ENCODE measurements at places on chromosomes 11 and 22.
A peak's percentile ranks its signal among the peaks of the same experiment; 100 is the strongest.

- DNase-seq: no peak
Observed at GRCh38 chr22:40348025-40348658, 1.8 kb downstream of the ADSL start.

- DNase-seq: no peak
Observed at GRCh38 chr22:39638958-39639357, 68.4 kb downstream of the CACNA1I start.

DNA sequence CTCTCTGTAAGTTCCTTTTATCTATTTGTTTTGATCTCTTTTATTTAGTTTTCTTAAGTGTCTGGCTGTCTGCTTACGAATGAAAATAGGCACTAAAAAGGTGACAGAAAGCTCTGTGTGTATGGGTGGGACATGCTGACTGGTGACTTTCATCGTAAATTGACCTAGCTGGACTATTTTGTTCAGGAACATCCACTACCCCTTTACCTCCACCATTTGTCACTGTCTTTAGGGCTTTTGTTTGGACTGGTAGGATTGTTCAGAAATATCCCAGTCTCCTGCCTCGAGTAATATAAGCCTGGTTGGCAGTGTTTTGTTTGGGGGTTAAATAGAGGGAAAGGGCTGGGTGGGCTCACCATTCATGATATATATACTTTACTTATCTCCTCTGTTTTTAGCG, 20.9 kb downstream of the EMSY start:
- no peak for DNase-seq

GRCh38 chr11:2378527-2379210, 1.6 kb downstream of the CD81 start:
- DNase-seq: no peak

GRCh38 chr22:17121233-17122195, at the start of gene TMEM121B:
TSS of gene TMEM121B (minus strand) at chr22:17121360. CDS start at chr22:17121127, 233 bp downstream.
- DNase-seq: peak; percentile 82

DNA sequence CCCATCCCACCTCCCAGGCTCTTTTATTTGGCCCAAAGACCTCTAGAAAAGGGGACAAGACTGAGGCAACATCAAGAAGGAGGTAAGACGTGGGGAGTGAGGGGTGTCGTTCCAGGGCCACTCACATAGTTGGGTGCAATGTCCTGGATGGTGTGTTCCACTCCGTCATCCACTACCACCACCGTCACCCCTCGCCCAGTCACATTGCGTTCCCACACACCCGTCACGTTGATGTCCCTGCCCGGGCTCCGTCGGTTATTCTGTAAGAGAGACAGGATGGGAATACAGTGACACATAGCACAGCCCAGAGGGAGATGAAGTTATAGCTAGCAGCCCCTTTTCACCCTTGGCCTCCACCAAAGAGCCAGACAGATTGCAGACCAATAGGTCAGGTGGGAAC, 3.8 kb downstream of the PCSK7 start:
- DNase-seq: no peak

- DNase-seq: peak; percentile 61
Observed at GRCh38 chr22:24187731-24188644, 6.7 kb downstream of the SUSD2 start.

GRCh38 chr11:97860237-97860636, 1160.5 kb upstream of the CNTN5 start:
- DNase-seq: no peak

- no peak for DNase-seq
Observed at GRCh38 chr11:15805726-15806125, 550.6 kb downstream of the SOX6 start.

DNA sequence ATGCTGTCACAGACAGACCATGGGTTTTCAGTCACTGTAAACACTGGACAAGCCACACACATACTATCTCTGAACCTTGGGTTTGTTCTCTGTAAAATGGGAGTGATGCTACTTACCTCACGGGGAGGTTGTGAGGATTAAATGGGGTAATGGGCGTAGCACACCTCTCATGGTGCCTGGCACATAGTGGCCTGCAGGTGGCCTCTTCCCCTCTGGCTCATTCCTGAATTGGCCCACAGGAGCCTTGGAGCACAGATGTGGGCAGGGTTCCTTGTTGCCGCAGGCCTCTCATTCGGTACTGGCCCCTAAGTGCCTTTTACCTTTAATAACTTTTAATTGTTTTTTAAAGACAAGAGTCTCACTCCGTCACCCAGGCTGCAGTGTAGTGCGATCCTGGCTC, 11.7 kb downstream of the MICAL2 start:
- peak; percentile 72 for DNase-seq

DNA sequence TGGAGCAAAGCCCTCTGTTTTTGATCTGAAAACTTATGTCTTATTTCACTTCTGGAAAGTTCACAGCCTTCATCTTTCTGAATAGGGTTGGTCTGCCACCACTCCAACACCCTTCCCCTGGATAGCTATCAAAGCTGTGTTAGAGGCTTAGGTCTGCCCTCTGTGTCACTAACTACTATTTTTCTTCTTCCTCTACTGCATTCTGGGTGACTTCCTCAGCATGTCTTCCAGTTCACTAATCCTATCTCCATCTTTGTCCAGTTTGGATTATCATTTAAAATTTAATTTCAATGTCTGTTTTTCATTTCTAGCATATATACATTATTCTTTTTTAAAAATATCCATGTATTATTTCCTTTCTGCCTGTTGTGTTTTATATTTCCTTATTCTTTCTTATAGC, 84.6 kb downstream of the ZNRF3 start:
- no peak for DNase-seq

GRCh38 chr11:57358543-57358961, 20.4 kb downstream of the P2RX3 start:
- no peak for DNase-seq

DNA sequence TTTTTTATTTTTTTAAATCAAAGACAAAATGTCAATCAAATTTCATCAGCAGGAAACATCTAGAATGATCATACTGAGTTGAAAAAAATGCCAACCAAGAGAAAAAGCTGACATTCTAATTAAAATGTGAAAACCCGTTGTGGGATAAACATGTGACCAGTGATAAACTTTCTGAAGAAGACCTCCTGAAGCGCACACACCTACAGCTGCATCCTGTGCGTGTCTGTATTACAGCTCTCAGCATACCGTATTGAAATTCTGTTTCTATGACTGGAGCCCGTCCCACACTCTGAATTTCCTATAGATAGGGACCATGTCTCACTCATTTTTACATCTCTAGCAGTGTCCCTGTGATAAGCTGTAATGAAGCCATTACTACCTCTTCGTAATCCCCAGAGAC, 12.2 kb upstream of the NUP50 start:
- no peak for DNase-seq

- DNase-seq: no peak
Observed at GRCh38 chr22:39932918-39933649, 27.1 kb upstream of the TMA7B start.

- no peak for DNase-seq
Observed at GRCh38 chr11:58770627-58771457, 39.1 kb upstream of the GLYAT start.

- DNase-seq: peak; percentile 56
Observed at GRCh38 chr11:70498976-70499801, 100.9 kb downstream of the CTTN start.

DNA sequence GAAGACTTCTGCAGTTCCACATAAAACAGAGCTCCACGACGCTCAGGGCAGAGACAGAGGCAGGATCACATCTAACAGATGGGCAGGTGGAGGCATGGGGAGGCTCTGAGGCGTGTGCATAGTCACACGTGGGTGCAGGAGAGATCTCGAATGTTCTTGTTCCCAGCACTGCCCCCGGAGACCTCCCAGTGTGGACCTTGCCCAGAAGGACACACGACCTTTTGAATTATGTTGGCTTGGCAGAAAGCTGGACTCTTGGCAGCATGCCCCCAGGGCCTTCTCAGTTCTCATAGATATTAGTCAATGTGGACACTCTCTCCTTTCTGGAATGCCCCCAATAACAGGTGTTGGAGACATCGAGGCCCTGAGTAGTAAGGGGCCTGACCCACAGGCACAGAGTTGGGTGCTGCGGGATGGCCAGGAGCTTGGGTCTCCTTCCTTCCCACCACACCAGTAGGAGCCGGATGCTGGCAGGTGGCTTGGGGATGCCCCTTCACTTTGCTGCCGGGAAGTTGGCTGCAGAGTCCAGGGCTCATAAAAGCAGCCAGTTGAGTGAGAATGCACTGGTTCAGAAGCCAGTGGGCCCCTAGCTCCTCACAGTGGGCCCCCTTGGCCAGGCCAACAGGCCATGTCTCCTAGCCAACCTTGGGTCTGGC, 12.1 kb downstream of the MYEOV start:
- DNase-seq: peak; percentile 57

DNA sequence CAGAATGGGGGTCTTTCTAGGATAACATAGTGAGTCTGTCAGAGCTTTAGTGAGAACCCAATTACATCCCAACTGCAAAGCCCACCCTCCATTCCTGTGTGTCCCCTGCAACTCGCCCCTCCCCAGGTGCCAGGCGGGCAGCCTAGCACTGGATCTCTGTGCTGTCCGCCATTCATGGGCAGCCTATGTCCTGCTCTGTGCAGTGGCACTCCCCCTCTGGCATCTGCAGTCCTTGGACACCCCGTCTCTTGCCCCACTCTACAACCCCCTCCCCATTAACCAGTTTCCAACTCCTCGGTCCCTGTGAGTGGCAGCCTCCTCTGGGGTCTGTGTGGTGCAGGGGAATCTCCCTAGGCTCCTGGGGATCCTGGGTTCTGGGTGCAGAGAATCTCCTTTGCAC, 37.0 kb downstream of the MYO7A start:
- no peak for DNase-seq

DNA sequence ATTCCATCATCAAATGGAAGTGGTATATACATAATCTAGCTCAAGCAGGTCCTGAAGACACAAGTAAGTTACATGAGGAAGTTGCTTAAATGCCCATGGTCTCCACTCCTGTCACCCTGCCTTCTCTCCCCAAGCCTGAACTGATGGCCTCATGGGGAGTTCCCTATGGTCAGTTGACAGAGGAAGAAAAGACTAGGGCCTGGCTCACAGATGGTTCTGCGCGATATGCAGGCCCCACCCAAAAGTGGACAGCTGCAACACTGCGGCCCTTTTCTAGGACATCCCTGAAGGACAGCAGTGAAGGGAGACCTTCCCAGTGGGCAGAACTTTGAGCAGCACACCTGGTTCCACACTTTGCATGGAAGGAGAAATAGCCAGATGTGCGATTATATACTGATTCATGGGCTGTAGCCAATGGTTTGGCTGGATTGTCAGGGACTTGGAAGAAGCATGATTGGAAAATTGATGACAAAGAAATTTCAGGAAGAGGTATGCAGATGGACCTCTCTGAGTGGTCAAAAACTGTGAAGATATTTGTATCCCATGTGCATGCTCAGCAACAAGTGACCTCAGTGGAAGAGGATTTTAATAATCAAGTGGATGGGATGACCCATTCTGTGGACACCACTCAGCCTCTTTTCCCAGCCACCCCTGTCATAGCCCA, 17.3 kb upstream of the CD82 start:
- DNase-seq: no peak

DNA sequence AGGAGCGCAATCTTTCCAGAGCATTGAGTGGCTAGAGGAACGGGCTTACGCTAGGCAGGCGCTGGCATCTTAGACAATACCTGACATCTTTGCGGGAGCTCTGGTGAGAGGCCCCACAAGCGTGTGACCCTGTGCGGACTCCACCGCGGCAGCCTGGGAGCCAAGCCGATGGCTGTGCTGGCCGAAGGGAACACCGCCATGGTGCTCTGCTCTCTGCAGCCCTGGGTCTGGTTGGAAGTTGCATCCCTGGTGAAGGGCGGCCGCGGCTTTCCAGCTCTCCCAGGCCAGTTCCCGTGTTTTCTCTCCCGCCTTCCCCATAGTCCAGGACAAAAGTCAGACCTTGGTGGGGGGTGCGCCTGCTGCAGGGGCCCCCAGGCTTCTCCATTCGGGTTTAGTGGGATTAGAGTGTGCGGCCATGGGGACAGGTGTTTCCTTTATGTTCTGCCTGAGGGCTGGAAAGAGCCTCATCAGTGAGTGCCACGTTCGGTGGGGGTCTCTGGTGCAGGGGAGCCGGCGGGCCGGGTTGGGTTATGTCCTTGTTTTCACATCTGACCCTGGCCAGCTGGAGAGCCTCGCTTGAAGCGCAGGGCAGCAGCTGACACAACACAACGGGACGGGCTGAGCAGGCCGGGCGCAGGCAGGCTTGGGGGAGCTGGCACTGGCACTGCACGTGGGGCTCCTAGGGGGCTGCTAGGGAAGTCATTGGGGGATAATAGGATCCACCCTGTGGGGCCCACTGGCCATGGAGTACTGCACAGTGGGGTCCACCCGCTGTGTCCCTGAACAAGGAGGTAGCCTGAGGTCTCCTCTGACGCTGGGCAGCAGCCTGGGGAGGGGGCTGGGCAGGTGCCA, 94.8 kb downstream of the KCNQ1 start:
- peak; percentile 57 for DNase-seq

DNA sequence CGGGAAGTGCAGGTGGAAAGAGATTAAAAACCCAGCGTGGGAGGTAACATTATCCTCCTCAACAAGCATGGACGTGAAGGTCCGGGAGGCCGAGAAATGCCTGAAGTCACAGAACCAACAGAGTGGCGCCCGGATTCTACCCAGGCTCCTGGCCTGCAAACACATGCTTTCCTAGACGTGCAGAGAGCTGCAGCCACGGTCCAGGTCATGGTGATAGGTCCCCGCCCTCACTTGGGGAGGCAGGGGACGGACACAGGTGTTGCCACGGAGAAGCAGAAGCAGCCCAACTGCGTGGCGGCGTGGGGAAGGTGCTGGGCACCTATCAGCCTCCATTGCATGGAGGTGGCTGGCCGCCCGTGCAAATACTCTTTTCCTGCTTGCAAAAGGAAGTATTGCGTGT, 148.8 kb downstream of the MPPED1 start:
- DNase-seq: no peak

- DNase-seq: no peak
Observed at GRCh38 chr11:59201353-59201752, 11.4 kb downstream of the MPEG1 start.

- DNase-seq: peak; percentile 87
Observed at GRCh38 chr22:30922151-30922611, 46.4 kb downstream of the MORC2 start.

GRCh38 chr22:39183991-39184585, 31.6 kb upstream of the CBX7 start:
- peak; percentile 62 for DNase-seq

- DNase-seq: peak; percentile 46
Observed at GRCh38 chr11:2775626-2776350, 76.0 kb upstream of the KCNQ1OT1 start.

GRCh38 chr22:46583571-46583970, 36.6 kb upstream of the GRAMD4 start:
- no peak for DNase-seq

- no peak for DNase-seq
Observed at GRCh38 chr11:132982772-132983640, 549.3 kb downstream of the OPCML start.
